ENCODE measurements at places on chromosomes 12 and 14.

DNA sequence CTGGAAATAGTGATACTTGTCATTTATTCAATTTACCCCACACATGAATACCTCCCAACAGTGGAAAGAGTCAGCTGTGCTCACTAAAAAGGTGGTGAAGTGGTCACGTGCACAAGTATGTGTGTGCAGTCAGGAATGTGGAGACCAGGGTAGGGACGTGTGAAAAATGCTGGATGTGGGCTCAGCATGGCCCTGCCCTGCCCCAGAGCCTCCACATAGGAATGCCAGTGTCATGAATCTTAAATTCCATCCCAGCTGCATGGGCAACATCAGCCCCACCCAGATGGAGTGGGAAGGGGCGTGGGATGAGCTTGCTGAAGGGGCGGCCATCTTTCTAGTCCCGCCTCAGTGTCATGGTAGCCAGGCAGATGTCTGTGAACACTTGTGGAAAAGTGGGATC, 87.7 kb downstream of the C12orf75 start:
- DNase-seq = no peak

- DNase-seq = no peak
These were observed 4.5 kb upstream of the TNFRSF1A start for GRCh38 chr12:6346235-6346832.

DNA sequence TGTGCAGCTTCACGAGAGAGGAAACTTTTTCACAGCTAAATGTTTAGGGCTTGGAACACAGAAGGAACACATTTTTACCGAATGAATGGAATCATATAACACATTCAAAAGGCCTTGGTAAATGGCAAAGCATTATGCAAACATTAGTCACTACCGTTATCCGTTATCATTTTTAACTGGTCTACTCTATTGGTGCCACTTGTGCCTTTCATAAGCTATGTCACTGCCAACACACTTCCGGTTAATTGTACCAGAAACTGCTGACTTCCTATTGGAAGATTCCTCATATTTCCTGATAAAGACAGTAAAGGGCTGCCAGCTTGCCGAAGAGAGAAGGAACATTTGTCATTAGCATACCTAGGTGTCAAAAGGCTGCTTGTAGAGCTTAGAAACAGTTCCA, 169.2 kb downstream of the APAF1 start:
- no peak for DNase-seq

DNA sequence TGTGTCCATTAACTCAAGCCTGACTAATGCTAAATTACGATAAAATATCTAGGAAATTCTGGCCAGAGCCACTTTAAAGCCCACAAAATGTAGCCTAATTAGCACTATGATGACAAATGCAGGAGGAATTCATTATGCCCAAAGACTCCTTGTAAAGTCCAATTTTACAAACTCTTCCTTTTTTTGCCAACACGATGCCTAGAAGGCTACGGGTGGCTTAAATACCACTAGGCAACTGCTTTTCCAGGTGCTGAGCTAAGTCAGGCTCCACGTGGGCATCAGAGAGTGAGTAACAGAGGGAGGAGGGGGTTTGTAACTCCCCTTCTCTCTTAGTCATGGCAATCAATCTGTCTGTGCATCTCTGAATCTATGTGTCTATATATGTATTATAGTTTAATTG, 172.4 kb upstream of the NTF3 start:
- no peak for DNase-seq

- peak; percentile 100 for DNase-seq
These were observed at the start of the genes ALDH6A1 and LIN52 for GRCh38 chr14:74084277-74085046. ALDH6A1 (minus strand) TSS chr14:74084453; CDS start chr14:74084394, 59 bp downstream. LIN52 (plus strand) TSS chr14:74084956; CDS start chr14:74084975, 19 bp downstream.

DNA sequence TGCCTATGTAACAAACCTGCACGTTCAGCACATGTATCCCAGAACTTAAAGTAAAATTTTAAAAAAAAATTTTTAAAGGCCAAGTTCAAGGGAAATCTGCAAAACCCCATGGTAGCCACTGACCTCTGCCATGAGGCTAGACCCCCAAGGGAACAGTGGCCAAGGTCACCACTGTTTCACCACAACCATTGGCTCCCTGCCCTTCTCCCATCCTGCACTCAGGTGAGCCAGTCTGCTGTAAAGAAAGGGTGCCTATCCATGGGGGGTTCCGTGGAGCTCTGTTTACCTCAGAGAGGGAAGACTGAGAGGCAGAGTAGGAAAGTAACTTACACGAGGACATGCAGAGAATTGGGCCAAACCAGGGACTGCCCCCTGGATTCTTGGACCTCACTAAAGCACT, 38.6 kb downstream of the VWF start:
- no peak for DNase-seq
